Left renal cortex interstitium (tissue), 4 donors: ENCODE measurements at places on chromosomes 11 and 22. TPM values are rescaled to one million over a fixed set of nuclear protein-coding genes. Genes with fewer than 3 reads are reported as not detected.

The FOSL1 gene
- polyA plus RNA-seq, result 0.30 TPM

The PRRG4 gene
- polyA plus RNA-seq, result 5.5 TPM

The ELFN2 gene
- 1.9 TPM for polyA plus RNA-seq

The XKR3 gene
- not detected for polyA plus RNA-seq

DNA sequence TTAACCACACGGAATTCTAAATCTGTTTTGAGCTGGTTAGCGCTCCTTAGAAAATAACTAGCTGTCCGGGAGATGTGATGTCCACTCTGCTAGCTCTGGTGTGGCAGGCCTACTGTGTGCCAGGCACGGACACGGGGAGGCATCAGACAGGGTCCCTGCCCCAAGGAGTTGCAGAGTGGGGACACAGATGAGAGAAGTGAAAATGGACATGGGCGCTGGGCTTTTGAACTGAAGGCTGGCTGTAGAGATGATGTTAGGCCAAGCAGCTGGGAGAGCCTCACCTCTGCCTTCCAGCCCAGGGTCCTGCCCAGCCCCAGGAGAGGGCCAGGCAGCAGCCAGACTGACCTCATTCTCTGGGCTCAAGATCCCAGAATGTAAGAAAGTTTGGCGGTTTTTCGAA is 368.6 kb downstream of the CTTN start:
- DNase-seq, result no peak

- DNase-seq, result no peak
Measured at GRCh38 chr22:49044091-49044490, 783.6 kb downstream of the BRD1 start.

DNA sequence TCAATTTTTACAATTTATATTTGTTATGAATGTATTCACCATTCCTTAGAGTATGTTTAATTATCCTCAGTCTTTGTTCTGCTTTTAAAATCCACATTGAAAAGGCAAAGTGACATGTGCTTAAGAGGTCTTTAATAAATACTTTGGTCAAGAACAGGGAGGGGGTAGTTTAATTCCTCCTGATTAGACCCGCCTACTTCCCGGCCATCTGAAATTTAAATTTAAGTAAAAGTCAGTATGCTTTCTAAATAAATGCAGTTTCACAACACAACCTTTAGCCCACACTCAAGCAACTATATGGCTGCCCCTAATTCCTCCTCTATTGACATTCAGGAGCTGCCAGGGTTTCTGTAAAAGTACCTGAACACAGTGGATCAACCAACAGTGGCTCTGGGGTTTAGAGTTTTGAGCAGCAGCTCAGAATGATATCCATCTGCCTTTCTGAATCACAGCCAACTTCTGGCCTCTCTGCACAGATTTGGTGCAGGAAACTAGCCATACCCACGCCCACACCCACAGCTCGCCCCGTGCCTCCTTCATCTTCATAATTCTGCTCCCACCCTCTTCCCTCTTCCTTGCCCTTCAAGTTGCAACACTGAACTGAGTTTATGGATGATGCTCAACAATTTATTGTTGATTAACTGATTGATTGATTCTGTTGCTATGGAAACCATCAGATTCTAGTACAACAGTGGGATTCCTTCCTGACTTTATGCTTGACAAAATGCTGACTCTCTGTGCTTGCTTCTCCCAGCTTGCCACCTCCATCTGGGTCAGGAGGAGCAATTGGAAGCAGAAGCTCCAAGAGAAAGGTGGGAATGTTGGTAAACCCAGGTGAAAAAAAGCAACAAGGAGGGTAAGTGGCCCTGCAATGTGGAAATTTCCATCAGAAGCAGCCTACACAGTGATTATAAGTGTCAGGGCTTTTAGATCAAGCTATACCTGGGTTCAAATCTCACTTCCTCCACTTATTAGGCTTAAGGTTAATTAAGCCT is 70.8 kb downstream of the PANX1 start:
- DNase-seq, result no peak

- DNase-seq, result no peak
Measured at GRCh38 chr11:8584082-8584481, 9.9 kb downstream of the STK33 start.

GRCh38 chr11:8963569-8964323 is 496 bp downstream of the TMEM9B start:
- no peak for DNase-seq

DNA sequence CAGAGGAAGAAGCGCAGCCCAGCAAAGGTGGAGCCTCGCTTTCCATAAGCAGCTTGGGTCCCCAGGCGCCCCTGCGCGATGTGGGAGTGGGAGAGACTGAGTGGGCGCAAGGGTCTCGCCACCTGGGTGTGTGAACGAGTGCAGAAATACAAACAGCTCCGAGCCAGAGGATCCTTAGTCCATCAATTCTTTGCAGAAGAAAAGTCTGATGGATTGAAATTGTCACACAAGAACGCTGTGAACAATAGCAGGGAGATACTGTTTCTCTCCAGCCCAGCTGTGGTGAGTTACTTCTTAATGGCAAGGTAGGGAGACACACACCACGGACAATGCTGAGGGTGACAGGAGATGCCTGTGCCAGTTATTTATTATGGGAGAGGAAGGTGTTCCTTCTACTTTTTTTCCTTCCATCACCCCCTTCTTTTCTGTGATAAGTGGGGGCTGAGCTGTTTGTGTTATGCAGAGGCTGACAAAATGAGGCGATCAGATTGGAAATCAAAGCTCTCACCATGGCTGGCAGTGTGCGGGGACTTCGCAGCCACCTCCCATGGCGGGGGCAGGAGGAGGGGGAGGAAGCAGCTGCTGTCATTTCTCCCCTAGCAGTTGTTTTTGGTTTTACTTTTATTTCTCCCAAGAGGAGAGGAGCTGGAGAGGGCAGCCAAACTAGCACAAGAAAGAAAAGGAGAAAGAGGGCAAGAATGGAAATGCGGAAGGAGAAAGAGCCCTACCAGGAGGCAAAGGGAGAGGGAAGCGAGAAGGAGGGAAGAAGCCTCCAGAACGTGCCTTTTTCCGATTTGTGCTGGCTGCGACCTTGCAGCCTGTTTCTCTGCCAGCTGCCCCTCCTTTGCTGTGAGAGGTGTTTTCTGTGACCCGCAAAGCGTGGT is 755.8 kb downstream of the NTM start:
- no peak for DNase-seq

- no peak for DNase-seq
Measured at GRCh38 chr11:126669416-126669815, 313.9 kb downstream of the ST3GAL4 start.

DNA sequence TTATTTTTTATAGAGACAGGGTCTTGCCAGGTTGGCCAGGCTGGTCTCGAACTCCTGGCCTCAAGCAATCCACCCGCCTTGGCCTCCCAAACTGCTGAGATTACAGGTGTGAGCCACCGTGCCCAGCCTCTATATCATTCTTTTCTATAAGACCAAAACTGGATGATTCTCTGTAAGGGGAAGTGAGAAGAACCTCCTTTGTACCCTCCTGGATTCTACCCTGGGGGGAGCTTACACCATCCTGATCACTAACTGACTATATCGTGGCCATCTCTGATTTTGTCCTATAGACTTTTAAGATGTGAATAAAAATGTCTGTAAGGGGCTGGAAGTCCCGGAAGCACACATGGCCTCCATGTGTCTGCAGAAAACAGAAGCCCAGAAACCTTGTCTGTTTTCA is 9.1 kb downstream of the PIWIL4 start:
- DNase-seq, result no peak
